ENCODE measurements at places on chromosomes 13 and 19.

- H3K27ac ChIP-seq, result no peak overlapping the region
- DNase-seq, result peak; percentile 80
- H3K27me3 ChIP-seq, result peaks cover 64% of the 10 kb centered on the region
- H3K36me3 ChIP-seq, result no peaks in the 10 kb centered on the region
- H3K4me1 ChIP-seq, result peaks cover 47% of the 10 kb centered on the region
- peak overlapping the region; percentile 83 for H3K4me3 ChIP-seq
These were observed 7.5 kb upstream of the TSHZ3 start for GRCh38 chr19:31356587-31357314.

DNA sequence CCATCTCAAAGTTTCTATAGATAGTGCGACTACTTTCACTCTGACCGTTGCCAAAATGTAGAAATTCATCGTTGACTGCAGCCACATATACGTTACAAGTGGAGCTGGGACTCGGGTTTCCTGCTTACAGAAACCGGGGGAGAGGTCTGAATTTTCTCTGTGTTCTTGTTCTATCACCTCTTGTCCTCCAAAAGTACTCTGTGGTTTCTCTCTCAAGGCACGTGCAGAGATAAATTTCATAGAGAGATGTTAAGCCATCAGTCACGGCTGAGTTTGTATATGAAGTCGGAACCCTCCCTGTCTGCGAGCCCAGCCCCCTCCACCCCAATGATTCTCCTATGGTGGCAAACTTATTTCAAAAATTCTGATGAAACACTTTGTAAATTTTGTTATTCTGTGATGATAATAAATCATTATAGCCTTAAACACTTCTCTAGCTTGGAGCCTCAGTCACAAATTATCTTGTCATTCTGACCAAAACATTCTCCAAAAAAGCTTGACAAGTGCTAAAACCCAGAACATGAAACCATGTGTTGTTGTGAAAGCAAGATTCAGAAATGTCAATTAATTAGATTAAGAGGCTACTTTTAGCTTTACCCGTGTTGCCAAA lies 87.5 kb downstream of the TSHZ3 start:
- H3K4me1 ChIP-seq, result no peaks in the 10 kb centered on the region
- no peak overlapping the region for H3K4me3 ChIP-seq
- H3K36me3 ChIP-seq, result no peaks in the 10 kb centered on the region

- 0 out of 2 replicates have a peak, but pooled peaks cover 3% of the 10 kb centered on the region for H3K36me3 ChIP-seq
- H3K27ac ChIP-seq, result no peak overlapping the region
- peaks cover 19% of the 10 kb centered on the region for H3K4me1 ChIP-seq
- peak; percentile 78 for DNase-seq
These were observed 35.5 kb downstream of the DHRS12 start for GRCh38 chr13:51768378-51768921.

- no peak for DNase-seq
- H3K36me3 ChIP-seq, result no peaks in the 10 kb centered on the region
These were observed 530.6 kb upstream of the SPRY2 start for GRCh38 chr13:80871481-80871880.

DNA sequence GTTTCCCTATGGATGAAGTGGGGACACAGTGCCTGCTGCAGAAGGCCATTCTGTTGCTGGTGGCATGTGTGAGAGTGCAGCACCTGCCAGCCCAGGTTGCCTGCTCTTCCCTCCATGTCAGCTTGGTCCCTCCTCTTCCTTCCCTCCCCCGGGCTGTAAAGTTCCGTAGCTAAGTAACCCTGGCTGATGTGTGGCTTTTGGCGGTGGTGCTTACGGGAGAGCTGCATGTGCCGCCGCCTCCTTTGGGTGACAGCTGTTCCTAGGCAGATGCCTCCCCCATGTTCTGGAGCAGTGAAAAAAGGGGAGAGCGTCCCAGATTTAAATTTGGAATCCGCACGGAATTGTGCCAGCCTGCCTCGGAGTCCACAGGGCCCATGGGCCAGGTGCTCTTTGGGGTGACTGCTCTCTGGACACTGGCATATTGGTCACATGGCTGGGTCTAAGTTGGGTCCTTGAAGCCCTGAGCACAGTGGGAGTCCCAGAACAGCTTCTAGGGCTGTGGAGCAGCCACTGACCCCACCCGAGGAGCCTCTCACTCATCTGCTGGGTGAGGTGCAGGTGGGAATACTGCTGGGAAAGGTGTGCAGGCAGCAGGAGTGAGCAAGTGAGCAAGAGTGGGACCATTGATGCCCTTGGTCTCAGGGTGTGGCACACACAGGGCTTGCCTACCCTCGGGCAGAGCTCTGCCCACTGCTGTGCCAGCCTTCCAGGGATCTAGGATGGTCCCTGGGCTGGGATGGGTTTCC lies 33.1 kb upstream of the ZNF536 start:
- no peak overlapping the region for H3K27ac ChIP-seq
- H3K36me3 ChIP-seq, result no peaks in the 10 kb centered on the region
- H3K4me1 ChIP-seq, result no peaks in the 10 kb centered on the region
- no peaks in the 10 kb centered on the region for H3K27me3 ChIP-seq

GRCh38 chr19:9205501-9206113 lies 13.8 kb downstream of the OR7D4 start:
- no peaks in the 10 kb centered on the region for H3K27me3 ChIP-seq
- no peak overlapping the region for H3K4me3 ChIP-seq
- H3K4me1 ChIP-seq, result no peaks in the 10 kb centered on the region
- peak; percentile 79 for DNase-seq
- H3K27ac ChIP-seq, result no peak overlapping the region
- no peaks in the 10 kb centered on the region for H3K36me3 ChIP-seq

GRCh38 chr19:52492201-52492993 lies 35.1 kb upstream of the ZNF808 start:
- DNase-seq, result peak; percentile 97
- H3K27ac ChIP-seq, result peak overlapping the region; percentile 83
- no peaks in the 10 kb centered on the region for H3K36me3 ChIP-seq
- peaks cover 21% of the 10 kb centered on the region for H3K27me3 ChIP-seq

DNA sequence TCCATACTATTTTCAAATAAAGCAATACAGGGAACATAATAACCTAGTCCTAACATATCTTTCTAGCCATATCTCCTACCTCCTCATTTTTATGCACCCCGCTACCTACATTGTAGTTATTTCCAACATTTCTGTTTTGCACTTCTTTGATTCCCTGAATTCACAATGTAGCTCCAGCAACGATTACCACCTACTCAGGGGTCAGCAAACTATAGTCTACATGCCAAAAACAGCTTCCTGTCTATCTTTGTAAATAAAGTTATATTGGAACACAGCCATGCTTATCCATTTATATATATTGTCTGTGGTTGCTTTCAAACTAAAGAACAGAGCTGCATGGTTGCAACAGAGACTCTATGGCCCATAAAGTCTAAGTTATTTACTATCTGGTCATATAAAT lies 16.7 kb downstream of the MYCBP2 start:
- H3K27me3 ChIP-seq, result no peaks in the 10 kb centered on the region
- H3K4me3 ChIP-seq, result no peak overlapping the region
- no peak for DNase-seq
- no peak overlapping the region for H3K27ac ChIP-seq
- H3K4me1 ChIP-seq, result peaks cover 76% of the 10 kb centered on the region

- H3K4me1 ChIP-seq, result no peaks in the 10 kb centered on the region
- H3K27me3 ChIP-seq, result no peaks in the 10 kb centered on the region
- DNase-seq, result no peak
- H3K4me3 ChIP-seq, result no peak overlapping the region
- H3K36me3 ChIP-seq, result no peaks in the 10 kb centered on the region
These were observed 167.6 kb downstream of the PTPRS start for GRCh38 chr19:5172859-5173630.

DNA sequence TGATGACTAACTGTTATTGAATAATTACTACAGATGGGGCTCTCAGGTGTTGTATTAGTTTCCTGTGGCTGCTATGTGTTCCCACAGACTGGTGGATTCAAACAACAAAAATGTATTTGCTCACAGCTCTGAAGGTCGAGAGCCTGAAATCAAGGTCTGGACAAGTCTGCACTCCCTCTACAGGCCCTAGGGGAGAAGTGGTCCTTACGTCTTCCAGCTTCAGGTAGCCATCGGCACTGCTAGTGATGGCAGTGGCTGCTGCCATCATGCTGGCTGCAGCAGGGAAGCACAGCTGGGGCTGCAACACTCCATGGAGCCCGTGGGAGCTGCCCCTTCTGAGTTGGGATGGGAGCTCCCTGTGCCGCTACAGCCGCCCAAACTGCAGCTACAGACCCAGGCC lies 1.9 kb downstream of the TEX26 start:
- H3K4me3 ChIP-seq, result no peak overlapping the region
- no peak overlapping the region for H3K27ac ChIP-seq
- H3K36me3 ChIP-seq, result no peaks in the 10 kb centered on the region
- peaks cover 29% of the 10 kb centered on the region for H3K27me3 ChIP-seq
